ENCODE measurements at places on chromosomes 12 and 14.
A peak's percentile ranks its signal among the peaks of the same experiment; 100 is the strongest.

- DNase-seq = peak; percentile 64
Observed at GRCh38 chr14:68790644-68791077, 2.2 kb downstream of the ZFP36L1 start.

GRCh38 chr14:57526942-57527341 is 33.3 kb upstream of the CCDC198 start:
- no peak for DNase-seq

DNA sequence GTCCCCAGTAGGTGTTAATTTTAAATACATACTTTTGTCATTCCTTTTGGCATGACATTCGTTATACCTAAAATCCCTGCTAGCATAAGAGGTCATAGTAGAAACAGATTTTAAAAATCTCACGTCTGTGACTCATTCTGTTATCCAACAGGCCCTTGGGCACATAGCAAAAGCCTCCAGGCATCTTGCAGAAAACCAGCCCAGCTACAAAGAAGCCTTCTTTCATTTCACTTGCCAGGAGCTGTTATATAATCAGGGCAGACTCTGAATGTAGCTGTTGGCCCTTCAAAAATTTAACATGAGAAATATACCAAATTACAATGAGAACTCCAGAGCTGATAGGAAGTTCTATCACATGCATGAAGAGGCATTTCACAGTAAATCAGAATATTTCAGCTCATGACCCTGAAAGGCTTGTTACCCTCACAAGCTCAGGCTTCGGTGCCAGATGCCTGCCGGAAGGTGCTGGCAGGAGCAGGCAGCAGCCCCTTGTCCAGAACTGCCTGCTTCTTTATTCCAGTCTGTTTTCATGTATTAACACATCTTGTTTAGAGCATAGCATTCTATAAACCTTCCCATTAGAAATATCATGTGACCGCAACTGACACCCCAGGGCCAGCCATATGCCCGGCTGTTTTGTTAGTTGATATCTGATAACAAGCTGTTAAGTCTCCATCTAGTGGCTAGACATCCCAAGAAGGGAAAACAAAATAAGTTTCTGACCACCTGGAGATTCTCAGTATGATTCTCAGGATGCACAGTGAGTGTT is 17.8 kb downstream of the E2F7 start:
- DNase-seq = no peak

GRCh38 chr12:111692575-111693210 is 6.8 kb downstream of the ACAD10 start:
- no peak for DNase-seq

DNA sequence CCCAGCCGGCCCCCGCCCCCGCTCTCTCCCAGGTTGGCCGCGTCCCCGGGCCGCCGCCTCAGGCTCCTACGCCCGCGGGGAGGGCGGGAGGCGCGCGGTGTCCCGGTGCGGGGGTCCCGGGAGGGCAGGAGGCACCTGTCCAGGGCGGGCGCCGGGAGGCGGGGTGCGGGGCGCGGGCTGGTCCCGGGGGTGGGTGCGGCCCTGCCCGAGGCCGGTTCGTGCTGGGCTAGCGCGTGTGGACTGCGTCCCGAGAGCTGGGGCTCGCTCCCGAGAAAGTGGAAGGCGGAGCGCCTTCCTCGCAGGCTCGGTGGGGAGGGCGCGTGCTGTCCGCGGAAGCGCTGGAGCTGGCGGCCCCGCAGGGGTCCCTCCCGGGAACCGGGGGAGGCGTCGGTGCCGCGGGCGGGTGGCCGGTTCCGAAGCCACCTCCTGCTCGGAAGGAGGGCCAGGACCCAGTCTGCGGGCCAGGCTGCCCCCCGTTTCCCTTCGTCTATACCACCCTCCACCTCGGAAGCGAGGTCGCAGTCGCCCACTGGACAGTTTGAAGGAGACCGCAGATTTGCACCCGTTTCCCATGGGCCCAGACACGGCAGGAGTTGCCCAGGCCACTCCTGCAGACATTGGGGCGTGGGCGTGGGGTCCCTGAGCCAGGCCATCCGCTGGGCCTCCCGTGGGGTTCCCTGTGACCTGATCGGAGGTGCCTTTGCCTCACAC is 636 bp downstream of the ZFYVE21 start:
- DNase-seq = peak; percentile 14

GRCh38 chr12:46371718-46372543 is 642 bp downstream of the SLC38A2 start:
- DNase-seq = peak; percentile 51

GRCh38 chr12:91870872-91871707 is 274.6 kb downstream of the BTG1 start:
- DNase-seq = no peak

GRCh38 chr14:92960706-92961566 is 38.0 kb downstream of the CHGA start:
- no peak for DNase-seq

- no peak for DNase-seq
Observed at GRCh38 chr12:26732005-26732908, 100.7 kb downstream of the ITPR2 start.

- no peak for DNase-seq
Observed at GRCh38 chr12:45688183-45688582, 41.3 kb upstream of the ARID2 start.

DNA sequence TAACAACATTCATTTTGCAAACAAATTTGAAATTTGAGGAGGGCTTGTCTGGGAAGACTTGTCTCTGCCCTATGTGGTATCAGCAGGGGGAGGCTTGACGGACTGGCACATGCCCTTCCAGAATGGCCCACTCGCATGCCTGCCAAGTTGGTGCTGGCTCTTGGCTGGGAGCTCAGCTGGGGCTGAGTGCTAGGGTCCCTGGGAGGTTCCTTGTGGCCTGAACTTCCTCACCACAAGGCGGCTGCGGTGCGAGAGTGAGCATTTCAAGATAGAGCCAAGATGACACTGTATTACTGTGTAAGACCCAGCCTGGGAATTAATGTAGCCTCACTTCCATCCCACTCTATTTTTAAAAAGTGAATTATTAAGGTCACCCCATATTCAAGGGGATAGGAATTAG is 271.6 kb upstream of the PLEKHG7 start:
- DNase-seq = no peak

GRCh38 chr12:123973552-123974341 is 732 bp downstream of the ZNF664 start:
- DNase-seq = no peak

DNA sequence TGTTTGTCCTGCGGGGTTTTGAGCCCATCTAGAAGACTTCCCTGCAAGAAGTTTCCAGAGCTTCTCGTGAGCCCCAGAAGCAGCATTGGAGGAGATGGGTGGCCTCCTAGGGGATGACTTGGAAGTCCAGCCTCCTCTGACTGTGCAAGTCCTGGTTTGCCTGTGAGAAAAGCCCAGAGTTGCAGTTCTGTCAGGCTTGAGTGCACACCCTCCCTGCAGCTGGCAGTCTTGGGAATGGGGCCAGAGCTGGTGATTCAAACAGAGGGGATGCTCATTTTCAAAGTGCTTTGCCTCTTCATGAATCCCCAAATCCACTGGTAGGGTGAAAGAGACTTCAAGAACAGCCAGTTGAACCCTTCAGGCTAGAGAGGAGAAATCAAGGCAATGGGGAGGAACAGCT is 3.9 kb upstream of the PPP1R1A start:
- no peak for DNase-seq

- DNase-seq = peak; percentile 84
Observed at GRCh38 chr14:74860899-74861733, 14.8 kb downstream of the PROX2 start.

DNA sequence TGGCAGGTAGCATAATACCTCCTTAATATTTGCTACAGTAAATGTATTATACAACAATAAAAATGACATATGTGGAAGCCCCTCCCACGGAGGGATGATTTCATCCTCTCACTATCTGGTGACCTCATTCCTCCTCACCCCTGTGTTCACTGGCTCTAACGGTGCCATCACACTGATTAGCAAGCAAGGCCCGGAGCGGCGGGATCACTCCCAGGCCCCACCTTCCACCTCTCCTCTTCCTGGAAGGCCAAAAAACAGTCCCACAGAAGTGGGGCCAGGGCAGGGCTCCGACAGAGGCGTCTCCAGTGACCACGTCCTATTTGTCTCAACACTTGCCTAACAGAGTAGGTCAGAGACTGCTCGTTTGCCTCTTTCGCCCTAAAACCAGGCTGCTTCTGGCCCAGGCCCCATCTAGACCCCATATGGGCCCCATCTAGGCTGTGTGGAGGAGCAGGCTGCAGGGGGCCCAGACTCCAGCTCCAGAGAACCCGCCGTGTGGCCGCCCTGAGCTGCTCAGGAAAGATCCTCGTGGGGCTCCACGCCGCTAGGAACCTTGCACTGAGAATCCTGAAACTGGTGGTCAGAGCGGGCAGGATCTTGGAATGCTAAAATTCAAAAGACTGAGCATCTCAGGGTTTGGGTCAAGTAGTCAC is 3.7 kb downstream of the SELPLG start:
- DNase-seq = no peak

DNA sequence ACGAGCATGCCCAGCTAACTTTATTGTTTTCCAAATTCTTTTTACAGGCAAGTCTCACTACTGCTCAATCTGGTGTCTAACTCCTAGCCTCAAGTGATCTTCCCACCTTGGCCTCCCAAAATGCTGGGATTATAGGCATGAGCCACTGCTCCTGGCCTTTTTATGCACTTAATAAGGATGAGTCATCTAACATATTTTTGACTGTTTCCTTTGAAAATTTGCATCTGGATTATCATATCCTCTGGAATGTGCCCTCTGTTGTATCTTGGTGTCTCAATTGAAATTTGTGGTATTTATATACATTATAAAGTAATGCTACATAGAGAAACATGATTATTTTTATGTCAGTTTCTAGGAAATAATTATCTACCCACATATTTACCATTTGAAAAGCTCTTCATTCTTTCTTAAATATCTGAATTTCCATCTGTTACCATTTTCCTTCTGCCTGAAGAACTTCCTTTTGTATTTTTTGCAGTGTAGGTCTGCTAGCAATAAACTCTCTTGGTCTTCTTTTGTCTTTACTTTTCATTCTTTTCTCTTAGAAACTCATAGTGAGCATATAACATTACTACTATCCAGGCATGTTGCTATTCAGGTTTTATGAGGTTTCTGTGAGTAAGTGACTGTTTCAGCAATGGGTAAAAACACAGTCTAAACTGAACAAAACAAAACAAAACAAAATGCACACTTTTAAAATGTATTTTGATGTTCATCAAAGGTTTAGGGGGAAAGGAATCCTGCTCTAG is 52.8 kb upstream of the CNOT2 start:
- no peak for DNase-seq

DNA sequence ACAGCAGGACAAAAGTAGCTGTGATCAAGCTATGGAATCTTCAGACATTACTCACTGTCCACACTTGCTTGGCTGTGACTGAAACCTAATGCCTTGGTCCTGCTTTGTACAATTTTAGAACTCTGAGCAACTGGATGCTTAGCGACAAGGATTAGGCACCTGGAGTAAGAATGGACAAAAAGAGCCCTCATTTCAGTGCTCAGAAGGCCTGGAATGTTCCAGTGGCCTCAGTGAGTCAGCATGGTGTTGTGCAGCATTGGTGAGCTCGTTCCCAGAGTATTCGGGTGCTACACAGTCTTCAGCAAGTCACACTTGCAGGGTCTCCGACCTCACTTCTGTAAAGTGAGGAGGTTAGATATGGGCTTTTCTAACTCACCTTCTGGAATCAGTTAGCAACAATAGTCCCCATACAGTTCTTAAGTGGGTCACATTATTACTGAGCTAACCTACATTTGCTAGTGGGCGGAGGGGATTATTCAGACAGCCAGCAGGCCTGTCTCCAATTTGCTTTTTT is 108.0 kb upstream of the MDM1 start:
- DNase-seq = no peak

- no peak for DNase-seq
Observed at GRCh38 chr14:29016050-29016900, 249.7 kb downstream of the FOXG1 start.

DNA sequence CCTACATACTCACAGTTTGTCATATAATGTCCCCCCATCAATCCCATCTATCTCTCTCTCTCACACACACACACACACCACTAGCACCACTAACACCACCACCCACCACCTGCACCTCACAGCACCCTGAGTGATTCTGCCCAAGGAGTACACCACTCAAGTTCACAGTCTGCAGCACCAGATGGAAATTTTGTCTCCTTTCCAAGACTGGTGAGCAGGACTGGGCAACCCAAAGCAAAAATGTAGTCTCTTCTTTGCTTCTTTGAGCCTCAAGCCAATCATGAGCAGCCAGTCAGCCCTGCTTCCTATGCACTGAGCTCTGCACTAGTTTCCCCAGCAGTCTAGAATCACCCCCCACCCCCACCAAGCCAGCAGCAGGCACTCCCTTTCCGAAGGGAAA is 15.0 kb upstream of the ARMH4 start:
- no peak for DNase-seq

DNA sequence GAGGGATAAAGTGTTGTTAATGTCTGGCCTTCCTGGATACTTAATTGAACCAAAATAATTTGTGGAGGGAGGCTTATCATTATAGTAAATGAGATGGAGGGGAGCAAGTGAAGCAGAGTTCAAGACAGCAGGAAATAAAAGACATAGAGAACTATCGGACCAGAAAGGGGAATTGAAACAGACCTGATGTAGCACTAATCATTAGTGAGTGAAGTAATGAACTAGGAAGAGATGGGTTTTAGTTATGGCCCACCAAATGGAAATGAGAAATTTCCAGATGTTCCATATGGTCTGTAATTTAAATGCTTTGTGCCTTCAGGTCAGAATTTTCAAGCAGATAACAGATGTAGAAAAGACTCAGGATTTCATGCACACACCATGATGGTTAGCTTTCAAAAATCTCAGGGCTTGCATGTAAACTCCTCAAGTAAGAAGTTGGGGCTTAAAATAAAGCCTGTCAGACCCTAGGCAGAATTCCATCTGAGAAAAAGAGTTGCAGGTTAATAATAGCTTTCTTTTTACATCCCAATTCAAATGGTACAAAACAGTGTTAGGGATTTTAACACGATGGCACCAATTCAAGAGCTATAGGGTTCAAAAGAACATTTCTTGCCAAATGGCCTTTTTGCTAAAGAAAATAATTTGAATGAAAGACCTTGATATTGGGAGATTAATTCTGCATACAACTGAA is 355.8 kb downstream of the FSCB start:
- DNase-seq = no peak
